Brain pericyte (primary cell): ENCODE measurements at places on chromosomes 11 and 22.

- DNase-seq: no peak
Observed at GRCh38 chr11:119863851-119864601, 135.0 kb upstream of the NECTIN1 start.

DNA sequence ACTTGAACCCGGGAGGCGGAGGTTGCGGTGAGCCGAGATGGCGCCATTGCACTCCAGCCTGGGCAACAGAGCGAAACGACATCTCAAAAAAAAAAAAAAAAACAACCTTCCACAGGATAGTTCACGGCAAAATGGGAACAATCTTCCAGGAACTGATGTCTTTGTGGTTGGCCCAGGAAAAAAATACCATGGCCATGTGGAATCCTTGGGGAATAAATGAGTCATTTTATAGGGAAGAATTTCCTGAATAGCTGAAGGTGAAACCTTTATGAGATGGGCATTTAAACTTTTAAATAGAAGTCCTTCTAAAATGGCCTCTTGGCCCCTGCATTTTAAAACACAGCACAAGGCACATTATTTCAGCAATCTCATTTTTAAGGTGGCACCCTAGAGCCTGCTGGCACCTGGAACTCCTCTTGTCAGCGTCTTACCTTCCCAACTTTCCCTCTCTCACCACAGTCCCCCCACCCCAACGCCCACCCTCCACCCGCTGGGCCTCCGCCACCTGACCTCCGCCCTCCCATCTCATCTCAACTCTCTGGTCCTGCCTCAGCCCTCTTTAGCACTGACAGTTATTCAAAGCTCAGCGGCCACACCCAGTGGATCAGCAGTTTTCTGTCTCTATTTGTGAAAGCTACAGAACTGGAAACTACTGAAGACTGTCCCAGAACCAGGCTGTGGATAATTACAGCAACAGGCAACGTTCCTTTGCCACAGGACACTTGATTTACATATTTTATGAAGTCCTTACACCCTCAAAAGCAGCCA is 43.1 kb downstream of the SCGB1A1 start:
- DNase-seq: no peak

- no peak for DNase-seq
Observed at GRCh38 chr11:128619540-128620308, 32.4 kb upstream of the ETS1 start.

GRCh38 chr22:39748877-39749276 is 144.7 kb downstream of the ENTHD1 start:
- no peak for DNase-seq

DNA sequence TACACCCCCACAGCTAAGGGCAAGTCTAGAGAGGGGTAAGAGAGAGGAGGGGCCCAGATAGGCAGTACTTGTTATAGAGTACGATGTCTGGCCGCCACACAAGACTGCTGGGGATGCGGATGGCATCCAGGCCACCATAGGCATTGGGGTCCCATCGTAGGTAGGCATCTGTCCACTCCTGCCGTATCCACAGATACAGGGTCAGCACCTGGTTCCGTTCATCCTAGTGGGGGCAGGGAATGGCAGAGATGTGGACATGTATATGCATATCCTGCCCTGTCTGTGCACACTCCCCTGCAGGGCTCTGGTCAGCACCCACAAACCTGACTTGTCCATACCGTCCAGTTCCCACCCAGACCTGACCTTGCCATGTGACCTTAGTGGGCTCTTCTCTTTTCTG is 2.1 kb downstream of the CHRNA10 start:
- DNase-seq: no peak

GRCh38 chr11:131246156-131246555 is 124.3 kb upstream of the NTM start:
- DNase-seq: no peak

GRCh38 chr11:124667601-124668000 is 5.9 kb downstream of the SIAE start:
- no peak for DNase-seq

GRCh38 chr22:49942565-49943404 is 17.8 kb upstream of the PIM3 start:
- no peak for DNase-seq

GRCh38 chr11:77121096-77121640 is 6.9 kb upstream of the MYO7A start:
- no peak for DNase-seq

DNA sequence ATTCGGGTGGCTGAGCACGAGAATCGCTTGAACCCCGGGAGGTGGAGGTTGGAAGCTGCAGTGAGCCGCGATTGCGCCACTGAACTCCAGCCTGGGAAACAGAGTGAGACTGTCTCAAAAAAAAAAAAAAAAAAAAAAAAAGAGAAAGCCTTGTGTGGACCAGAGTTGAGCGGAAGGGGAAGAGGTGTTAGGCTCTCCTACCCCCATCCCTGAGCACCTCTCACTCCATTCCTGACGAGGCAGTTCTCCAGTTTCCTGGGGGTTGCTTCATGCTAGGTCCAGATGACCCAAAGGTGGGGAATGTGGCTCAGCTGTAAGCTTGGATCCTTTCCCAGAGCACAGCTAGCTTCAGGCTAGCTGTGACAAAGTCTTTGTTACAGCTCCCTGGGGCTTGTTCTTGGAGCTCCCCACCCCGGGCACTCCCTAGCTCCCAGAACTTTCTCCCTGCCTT is 8.8 kb upstream of the DNAL4 start:
- DNase-seq: peak; percentile 36
